ENCODE measurements at places on chromosomes 4 and X.

DNA sequence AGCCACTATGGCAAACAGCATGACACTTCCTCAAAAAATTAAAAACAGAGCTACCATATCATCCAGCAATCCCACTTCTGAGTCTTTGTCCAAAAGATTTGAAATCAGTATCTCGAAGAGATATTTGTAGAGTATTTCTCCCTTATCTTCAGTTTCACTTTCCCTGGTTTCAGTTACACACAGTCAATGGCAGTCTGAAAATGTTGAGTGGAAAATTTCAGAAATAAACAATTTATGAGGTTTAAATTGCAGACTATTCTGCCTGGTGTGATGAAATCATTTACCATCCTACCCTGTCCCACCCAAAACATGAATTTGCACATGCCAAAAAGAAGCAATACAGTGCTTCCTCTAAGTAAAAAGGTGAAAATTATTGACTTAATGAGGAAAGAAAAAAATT, 43.9 kb downstream of the NPY2R start:
- no peak for DNase-seq

DNA sequence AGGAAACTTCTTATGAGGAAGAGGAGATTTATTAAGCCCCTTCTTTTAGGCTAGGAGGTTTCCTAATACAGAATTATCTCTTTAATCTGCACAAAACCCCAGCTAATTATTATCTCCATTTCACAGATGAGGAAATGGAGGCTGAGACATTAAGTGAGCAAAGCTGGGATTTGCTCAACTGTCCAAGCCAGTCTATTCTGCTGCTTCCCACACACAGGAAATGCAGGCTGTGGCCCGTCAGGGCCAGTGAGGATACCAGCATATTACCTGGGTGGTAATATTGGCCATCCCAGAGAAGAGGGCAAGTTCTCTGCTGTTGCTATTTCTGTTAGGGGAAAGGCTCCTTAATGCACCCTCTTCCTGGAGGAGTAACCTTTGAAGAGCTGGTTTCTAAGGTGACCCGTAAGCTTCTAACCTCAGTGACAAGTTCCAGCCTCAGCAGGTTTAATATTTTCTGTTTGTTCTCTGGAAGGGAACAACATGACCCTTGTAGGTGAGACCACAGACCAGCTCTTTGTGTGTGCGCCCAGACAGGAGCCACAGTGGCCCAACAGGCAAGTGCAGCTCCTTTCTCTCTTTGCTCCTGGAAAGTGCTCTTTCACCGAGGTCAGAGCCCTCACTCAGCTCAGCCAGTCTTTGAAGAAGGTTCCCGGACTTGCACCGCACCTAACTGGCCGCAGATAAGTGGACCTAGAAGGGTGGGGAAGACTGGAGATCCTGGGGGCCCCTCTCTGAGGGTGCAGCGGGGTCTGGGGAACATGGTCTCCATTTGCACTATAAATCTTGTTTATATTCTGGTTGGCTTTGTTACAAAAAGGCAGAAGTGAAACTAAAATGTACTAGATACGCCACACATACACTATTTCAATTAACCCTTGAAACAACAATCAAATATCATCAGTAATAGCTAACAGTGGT, 35.5 kb downstream of the TBC1D9 start:
- DNase-seq = no peak

GRCh38 chrX:134670134-134670924, 12.1 kb upstream of the PLAC1 start:
- DNase-seq = no peak

DNA sequence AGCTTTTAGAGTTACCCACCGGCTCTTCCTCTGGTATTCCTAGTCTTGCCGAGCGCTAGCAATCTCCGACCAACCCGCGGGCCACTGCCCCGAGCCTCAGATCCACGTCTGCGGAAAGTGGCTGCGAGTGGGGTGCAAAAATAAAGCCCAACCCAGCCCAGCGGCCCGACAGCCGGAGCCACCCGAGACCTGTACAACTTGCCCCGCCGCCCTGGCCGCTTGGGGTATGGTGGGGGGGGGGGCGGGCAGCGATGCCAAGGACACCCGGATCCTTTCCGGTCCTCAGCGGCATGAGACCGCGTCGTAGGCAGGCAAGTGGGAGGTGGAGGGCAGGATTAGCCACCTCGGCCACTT, 1.6 kb downstream of the SLITRK4 start:
- DNase-seq = no peak

- DNase-seq = no peak
Measured at GRCh38 chr4:10584042-10584441, 100.5 kb downstream of the CLNK start.

GRCh38 chrX:40523852-40524251, 56.9 kb upstream of the ATP6AP2 start:
- no peak for DNase-seq

DNA sequence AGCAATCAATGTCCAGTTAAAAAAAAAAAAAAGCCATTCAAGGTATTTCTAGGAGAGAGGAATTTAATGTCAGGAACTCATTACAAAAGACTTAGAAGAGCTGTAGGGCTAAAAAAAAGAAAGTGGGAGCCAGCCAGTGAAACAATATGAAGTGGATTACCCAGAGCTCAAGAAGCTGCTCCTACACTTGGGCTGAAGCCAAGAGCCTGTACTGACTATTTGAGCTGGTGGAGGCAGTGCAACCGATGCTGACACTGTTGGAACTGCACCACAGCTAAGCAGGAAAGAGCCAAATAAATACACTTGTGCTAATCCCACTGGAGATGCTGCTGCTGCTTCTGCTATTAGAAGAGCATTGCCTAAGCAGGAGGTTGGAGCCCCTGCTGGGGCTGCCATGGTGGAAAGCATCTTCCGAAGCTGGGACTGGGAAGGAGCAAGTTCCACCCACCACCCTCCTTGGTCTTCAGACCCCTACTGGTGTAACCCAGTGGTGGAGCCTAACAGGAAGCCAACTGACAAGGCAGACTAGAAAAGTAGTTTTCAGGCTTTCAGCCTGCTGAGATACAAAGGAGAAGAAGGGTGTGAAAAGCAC, 65.4 kb downstream of the CXXC4 start:
- DNase-seq = no peak

GRCh38 chrX:54714424-54714823, 83.6 kb downstream of the ITIH6 start:
- DNase-seq = no peak

DNA sequence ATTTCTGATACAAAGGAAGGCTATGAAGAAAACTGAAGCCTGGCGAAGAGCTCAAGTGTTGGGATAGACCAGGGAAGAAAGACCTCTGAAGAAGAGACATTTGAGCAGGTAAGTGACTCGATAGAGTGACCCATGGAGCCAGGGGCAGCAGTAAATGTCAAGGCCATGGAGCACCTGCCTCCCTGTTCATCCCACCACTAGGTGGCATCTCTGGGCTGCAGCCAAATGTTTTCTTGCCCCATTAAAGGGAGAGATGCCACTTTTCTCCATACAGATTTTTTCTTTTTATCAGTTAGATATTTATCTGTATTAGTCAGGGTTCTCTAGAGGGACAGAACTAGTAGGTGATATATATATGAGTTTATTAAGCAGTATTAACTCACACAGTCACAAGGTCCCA, 4.9 kb upstream of the ZNF81 start:
- peak; percentile 30 for DNase-seq

- DNase-seq = no peak
Measured at GRCh38 chr4:57865264-57865663, 755.1 kb upstream of the IGFBP7 start.

- DNase-seq = no peak
Measured at GRCh38 chrX:153984351-153985178, 12.0 kb downstream of the TMEM187 start.

- no peak for DNase-seq
Measured at GRCh38 chrX:20244931-20245330, 21.8 kb downstream of the RPS6KA3 start.

GRCh38 chr4:112279025-112279881, 6.5 kb downstream of the TIFA start:
- no peak for DNase-seq

DNA sequence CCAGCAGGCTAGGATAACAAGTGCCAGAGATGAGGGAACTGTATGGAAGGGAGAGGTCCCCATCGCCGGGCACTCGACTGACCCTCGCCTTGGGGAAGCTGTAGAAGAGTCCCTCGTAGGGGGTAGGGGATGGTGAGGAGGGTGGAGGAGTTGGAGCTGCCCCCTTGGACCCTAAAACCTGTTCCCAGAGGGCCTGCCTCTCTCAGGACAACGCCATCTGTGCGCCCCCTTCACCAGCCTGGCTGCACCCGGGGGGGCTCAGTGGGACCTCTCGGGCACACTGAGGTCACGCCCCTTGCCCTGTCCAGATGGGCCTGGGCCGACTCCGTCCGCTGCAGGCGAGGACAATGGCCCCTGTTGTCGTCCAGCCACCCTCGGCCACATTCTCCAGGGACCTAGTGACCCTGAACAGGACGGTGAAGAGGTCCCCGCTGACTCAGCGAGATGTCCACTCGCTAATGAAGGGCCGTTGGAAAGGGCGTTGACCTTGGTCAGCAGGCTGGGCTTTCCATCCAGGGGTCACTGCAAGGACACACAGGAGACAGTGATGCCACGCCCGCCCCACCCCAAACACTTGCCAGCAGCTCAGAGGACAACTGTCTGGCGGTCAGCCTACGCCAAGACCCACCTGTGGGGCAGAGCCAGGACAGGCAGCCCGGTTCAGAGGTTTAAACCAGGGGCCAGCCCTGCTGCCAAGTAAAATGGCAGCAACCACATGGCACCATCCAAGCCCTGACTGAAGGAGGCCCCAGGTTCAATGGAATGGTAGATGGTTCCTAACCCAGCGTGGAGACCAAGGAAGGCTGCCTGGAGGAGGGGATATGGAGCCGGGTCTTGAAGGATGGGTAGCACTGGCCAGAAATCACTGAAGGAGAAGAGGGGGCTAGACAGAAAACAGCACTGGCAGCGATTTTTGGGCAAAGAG, 51.2 kb downstream of the HMX1 start:
- DNase-seq = no peak

DNA sequence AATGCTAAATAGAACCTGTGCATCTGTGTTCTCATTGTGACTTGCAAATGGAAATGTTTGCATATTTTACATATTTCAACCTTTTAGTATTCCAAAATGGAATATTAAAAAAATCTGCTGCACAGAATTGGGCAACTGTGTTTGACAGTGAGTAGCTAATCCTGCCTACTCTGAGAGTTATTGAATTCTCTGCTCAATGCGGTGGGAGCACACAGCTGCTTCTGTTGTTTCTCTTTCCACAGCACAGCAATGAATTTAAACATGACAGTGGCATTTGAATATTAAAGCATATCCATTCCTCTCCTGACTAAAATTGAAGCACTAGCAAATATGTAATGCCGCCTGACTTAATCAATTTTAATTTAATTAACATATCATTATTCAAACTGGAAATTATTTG, 366.6 kb downstream of the GASK1B start:
- DNase-seq = no peak
